ENCODE measurements at places on chromosomes 16 and 17.

DNA sequence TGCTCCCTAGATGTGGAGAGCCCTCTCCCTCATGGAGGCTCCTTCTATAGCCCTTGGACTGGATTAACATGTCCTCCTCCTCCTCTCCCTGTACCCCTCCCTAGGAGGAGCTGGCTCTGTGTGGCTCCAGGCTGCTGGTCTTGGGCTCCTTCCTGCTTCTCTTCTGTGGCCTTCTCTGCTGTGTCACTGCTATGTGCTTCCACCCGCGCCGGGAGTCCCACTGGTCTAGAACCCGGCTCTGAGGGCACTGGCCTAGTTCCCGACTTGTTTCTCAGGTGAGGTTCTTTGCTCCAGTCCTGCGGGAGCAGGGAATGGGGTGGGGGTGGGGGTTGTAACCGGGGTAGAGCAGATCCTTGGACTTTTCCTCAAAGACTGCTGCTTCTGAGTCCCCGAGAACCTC, 2.4 kb upstream of the TAOK2 start:
- DNase-seq = no peak
- no peaks in the 10 kb centered on the region for H3K27me3 ChIP-seq
- peaks cover 3% of the 10 kb centered on the region for H3K36me3 ChIP-seq
- H3K4me3 ChIP-seq = no peak overlapping the region
- no peak overlapping the region for H3K27ac ChIP-seq
- 0 out of 2 replicates have a peak, but pooled peaks cover 4% of the 10 kb centered on the region for H3K4me1 ChIP-seq

- H3K4me3 ChIP-seq = no peak within 1 kb of the TSS
- H3K27me3 ChIP-seq = no peaks in the 10 kb centered on the region
- no peak for DNase-seq
- H3K4me1 ChIP-seq = peaks cover 1% of the 10 kb centered on the region
- no peaks in the 10 kb centered on the region for H3K36me3 ChIP-seq
Observed at GRCh38 chr16:21663889-21664647, at the start of gene OTOA. OTOA (plus strand) TSS chr16:21663968; CDS start chr16:21678515, 14,547 bp downstream.

DNA sequence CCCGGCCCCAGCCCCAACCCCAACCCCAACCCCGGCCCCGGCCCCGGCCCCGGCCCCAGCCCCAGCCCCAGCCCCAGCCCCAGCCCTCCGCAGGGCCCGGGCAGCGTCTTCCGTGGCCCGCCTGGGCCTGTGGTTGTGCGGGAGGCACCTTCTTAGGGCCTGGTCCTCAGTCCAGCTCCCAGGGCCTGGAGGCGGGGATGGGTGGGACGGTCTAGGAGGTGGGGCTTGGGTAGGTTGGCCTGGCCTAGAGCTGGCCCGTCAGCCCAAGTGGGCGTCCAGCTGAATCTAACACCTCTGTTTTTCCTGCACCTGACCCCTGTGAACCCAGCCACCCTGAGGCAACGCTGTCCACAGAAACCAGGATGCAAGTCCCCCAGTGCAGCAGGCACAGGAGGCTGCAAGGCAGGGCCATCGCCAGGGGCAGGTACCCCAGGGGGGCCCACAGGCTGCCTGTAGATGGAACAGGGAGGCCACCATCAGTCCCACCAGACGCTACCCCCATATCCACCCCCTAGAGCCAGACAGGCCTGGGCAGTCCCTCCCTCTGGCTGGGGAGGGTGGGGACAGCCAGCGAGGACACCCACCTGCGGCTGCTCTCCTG, 8.8 kb downstream of the MSLN start:
- H3K27ac ChIP-seq = no peak overlapping the region
- no peaks in the 10 kb centered on the region for H3K27me3 ChIP-seq
- no peaks in the 10 kb centered on the region for H3K4me1 ChIP-seq

DNA sequence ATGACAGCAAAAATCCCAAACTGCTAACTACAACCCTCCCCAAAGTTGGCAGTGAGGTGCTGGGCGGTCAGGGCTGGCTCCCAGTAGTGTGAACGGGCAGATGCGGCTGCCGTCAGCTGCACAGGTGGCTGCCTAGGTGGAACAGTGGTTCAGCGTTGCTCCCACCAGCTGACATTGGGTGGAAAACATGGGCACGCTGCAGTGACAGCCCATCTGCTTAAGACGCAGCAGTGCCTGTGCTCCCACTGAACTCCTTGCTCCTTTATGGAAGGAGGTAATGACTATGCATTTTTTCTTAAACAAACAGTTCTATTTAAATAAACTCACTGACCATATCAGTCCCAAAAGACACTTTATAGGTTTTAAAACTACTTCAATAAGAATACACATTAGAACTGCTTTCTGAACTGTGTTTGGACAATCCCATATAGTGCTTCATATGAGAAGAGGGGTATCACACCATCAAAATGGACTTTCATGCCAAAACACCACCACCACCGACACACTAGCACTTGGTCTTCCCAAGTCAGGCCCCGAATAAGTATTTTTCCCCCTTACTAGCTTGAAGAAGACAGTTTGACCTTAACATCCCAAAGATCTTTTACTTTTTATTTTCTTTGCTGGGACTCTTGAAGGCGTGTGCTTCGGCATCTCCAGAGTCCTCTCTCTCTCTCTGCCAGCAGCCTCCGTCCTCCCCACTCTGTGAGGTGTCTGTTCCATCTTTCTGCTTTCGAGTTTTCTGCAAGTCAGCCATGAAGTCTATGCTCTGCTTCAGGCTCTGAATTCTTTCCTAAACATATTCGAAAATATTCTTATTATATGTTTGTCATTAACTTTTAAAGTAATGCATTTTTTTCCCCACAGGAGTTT, 34.4 kb downstream of the BRD7 start:
- no peak overlapping the region for H3K4me3 ChIP-seq
- H3K27me3 ChIP-seq = no peaks in the 10 kb centered on the region
- H3K27ac ChIP-seq = no peak overlapping the region
- 0 out of 2 replicates have a peak, but pooled peaks cover 1% of the 10 kb centered on the region for H3K4me1 ChIP-seq
- peaks cover 5% of the 10 kb centered on the region for H3K36me3 ChIP-seq
- no peak for DNase-seq

- H3K27ac ChIP-seq = no peak overlapping the region
- H3K27me3 ChIP-seq = no peaks in the 10 kb centered on the region
- H3K4me3 ChIP-seq = no peak overlapping the region
- no peak for DNase-seq
- no peaks in the 10 kb centered on the region for H3K36me3 ChIP-seq
Observed at GRCh38 chr17:27760069-27760885, 40.1 kb downstream of the NOS2 start.

DNA sequence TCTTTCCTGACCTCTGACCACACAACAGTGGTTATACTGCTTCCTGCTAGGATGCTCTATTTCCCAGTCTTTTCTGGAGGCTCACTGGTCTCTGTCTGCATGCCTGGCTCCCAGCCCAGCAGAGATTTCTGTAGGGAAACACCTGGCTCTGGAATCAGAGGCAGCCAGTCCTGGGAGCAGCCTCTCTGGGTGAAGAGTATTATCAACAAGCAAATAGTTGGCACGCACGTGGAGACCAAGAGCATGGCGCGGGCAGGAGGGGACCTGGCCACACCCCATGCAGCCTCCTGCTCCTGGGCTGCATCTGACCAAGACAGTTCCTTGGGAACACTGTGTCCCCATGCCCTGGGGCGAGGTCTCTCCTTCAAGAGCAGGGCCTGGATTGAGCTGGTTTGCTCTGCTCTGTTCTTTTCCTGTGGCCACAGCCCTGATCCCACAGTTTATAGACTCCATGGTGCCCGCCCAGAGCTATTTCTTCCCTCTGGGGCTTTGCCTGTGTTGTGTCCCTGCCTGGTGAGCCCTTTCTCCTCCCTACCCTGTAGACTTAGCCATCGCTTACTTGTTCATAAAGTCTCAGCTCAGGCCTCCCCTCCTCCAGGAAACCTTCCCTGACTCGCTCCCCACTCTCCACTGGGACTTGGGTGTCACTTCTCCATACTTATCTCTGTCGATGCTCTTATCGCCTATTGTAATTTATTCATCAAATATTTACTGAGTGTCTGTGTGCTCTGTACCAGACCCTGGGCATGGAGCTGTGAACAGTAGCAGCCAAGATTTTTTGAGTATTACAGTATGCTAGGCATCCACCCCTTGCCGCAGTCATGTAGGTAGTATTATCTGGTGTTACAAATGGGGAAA, 60.6 kb downstream of the SCNN1B start:
- DNase-seq = no peak
- H3K27ac ChIP-seq = no peak overlapping the region
- no peaks in the 10 kb centered on the region for H3K27me3 ChIP-seq
- H3K4me1 ChIP-seq = 0 out of 2 replicates have a peak, but pooled peaks cover 2% of the 10 kb centered on the region

DNA sequence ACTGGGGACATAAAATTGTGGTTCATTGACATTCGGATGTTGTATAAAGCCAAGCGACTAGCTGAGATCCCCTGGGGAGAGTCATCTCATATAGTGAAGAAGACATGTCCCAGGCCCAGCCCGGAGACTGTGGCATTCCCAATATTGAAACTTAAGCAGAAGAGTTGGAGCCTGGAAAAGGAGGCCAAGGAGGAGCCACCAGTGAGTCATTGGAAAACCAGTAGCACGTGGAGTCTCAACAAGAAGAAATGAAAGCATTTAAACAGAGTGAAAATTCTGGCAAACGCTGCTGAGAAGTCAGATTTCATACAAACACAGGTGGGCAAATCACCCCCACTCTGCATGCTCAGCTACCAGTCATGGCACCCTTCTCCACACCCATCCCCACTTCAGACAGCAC, 9.4 kb upstream of the ELAC2 start:
- no peak for DNase-seq
- H3K36me3 ChIP-seq = no peaks in the 10 kb centered on the region
- H3K4me1 ChIP-seq = peaks cover 4% of the 10 kb centered on the region
- no peak overlapping the region for H3K4me3 ChIP-seq
- no peak overlapping the region for H3K27ac ChIP-seq
- H3K27me3 ChIP-seq = no peaks in the 10 kb centered on the region

DNA sequence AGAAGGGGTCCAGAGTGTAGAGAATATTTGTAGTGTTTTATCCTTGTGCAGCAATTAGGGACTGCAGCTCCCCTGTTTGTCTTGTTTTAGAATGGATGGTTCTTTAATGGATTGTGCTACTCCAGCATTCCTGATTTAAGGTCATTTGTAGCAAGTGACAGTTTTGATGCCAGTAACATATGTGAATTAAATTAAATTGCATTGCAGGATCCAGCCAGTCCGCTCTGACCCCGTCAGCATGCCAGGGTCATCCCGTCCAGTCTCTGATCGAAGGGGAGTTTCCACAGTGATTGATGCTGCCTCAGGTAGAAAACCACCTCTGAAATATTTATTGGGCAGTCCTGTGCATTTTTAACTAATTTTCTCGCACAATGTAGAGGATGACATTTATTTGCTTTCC, 315.4 kb upstream of the TBX2 start:
- H3K4me3 ChIP-seq = no peak overlapping the region
- no peaks in the 10 kb centered on the region for H3K36me3 ChIP-seq

DNA sequence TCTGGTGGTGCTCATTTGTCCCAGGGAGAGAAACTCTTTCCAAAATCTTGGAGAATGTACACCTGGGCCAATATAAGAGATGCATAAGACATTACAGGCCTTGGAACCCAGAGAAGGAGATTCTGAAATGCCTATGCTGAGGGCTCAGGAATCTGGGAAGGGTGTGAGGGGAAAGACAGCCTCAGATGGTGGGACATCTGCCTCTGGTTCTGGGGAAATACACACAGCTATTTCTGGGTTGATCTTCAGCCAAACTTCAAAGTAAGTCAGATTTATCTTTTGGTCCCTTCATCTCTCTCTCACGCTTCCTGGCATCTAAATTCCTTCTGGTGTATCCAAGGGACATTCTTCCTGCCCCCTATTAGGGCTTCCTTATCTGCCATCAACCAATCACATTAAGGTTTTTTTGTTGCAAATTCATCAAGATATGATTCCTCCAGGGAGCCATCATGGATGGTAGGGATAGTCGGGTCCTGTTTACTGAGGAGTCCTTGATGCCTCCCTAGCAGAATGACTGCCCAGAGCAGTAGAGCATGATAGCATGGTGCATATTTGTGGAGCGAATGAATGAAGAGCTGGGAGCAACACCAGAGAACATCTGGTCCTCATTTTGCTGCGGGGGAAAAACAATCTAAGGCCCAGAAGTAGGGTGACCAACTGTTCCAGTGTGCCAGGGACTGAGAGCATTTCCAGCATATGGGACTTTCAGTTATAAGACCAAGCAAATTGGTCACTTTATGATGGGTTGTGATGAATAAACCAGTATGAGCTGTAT, 35.7 kb upstream of the DYNLL2 start:
- no peak for DNase-seq
- H3K27me3 ChIP-seq = no peaks in the 10 kb centered on the region
- no peaks in the 10 kb centered on the region for H3K4me1 ChIP-seq
- H3K36me3 ChIP-seq = no peaks in the 10 kb centered on the region
- H3K4me3 ChIP-seq = no peak overlapping the region

DNA sequence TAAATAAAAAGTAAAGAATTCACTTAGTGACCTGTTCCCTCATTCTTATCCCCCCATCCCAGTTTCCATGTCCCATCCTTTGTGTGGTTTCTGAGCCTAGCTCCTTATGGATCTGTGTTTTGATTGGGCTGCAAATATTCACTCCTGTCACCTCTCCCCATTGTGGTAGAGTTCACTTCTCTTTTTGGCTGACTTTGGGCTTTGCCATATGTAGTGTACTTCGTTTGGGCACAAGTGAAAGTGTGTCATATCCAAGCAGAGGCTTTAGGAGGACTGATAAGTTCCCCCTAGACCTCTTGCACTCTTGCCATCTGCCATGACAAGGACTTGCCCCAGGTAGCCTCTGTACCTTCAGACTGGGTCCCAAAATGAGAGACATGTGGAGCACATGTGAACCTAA, 13.0 kb upstream of the DHRS7B start:
- no peaks in the 10 kb centered on the region for H3K4me1 ChIP-seq
- no peak for DNase-seq
- H3K27me3 ChIP-seq = no peaks in the 10 kb centered on the region
- no peaks in the 10 kb centered on the region for H3K36me3 ChIP-seq

GRCh38 chr17:81150377-81151077, 14.8 kb upstream of the PVALEF start:
- no peaks in the 10 kb centered on the region for H3K4me1 ChIP-seq
- H3K4me3 ChIP-seq = no peak overlapping the region
- DNase-seq = no peak
- no peak overlapping the region for H3K27ac ChIP-seq
- no peaks in the 10 kb centered on the region for H3K27me3 ChIP-seq

- no peaks in the 10 kb centered on the region for H3K36me3 ChIP-seq
- H3K27ac ChIP-seq = no peak overlapping the region
- no peak for DNase-seq
- H3K4me3 ChIP-seq = no peak overlapping the region
Observed at GRCh38 chr16:74431516-74431915, 10.2 kb upstream of the CLEC18B start.

DNA sequence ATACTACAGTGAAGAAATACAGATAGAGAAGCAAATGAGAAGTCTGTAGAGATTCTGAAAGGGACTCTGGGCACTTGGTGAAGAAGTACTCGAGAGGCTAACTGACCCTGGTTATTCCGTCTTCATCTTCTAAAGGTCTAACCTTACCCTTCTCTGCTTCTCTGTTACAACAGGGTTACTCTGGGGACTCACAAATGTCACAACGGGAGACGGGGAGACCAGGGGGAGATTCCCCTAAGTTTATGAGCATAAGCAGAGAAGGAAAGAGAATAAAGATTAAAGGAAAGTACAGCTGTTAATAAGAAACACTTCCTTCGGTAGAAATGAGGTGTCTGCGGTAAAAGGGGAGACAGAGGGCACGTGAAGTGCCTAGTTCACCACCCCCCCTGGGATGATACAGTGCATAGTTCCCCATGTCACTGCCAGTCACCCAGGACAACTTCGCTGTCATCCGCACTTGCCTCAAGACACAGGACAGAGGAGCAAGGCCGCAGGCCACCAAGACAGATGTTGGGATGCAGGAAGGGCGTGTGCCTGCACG, 75.2 kb upstream of the TRAP1 start:
- DNase-seq = no peak
- no peak overlapping the region for H3K4me3 ChIP-seq
- no peaks in the 10 kb centered on the region for H3K27me3 ChIP-seq

All from iPS DF 6.9 (cell line).